ENCODE measurements at places on chromosomes 3 and 15.

DNA sequence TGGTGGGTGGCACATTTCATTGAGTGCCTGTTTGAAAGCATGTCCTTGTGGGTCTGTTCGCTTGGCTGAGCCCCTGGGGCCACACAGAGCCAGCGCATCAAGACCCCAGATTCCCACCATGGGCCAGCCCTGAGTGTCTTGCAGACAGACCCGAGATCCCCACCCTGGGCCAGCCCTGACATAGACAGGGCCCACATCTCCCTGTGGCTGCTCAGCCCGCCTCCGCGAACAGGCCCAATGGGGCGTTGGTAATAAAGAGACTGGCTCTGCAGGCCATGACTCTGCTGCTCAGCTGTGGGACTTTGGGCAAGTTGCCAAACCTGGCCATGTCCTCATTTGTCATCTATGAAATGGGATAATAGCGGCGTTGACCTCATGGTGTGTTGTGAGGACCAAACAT, 22.6 kb downstream of the FAH start:
- no peak for DNase-seq

- DNase-seq = no peak
These were observed 42.7 kb downstream of the DUT start for GRCh38 chr15:48373821-48374451.

DNA sequence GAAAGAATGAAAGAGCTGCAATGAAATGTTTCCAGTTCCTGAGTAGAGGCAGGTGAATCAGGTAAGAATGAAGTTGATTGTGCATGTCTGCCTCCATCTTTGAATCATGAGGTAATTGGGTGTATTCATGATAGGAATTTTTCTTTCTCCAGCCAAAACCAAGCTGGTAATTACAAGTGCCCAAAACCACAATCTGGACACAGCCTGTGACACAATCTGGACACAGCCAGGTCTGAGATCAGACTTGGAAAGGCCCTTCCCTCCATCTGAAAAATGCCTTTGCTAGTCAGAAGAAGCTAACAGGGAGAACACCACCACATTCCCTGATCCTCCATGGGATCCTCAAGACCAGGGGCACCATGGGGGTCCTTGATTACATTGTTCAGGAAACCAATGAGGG, 338.5 kb upstream of the THBS1 start:
- no peak for DNase-seq

DNA sequence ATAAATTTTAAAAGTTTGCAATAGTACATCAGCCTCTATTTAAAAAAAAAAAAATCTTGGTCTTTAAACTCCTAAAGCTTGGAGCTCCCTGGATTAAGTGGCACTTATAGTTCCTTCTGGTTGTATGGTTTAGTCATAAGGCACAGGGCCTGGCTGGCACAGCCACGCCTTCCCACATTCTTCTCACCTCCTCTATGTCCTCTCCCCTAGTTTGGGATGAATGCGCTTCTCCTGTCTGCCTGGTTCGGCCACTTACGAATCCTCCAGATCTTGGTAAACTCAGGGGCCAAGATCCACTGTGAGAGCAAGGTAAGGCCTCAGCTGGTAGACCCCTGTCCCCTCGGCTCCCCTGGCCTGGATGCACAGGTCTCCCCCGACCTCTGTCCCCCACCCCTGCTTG, 10.0 kb downstream of the ANKDD1A start:
- DNase-seq = no peak

- DNase-seq = no peak
These were observed 349.4 kb upstream of the DCBLD2 start for GRCh38 chr3:99250821-99251355.

GRCh38 chr15:90644952-90645725, 72.0 kb upstream of the BLM start:
- DNase-seq = no peak

- no peak for DNase-seq
These were observed 637.1 kb downstream of the MAGI1 start for GRCh38 chr3:65401359-65402305.

GRCh38 chr3:180119567-180119966, 82.8 kb upstream of the PEX5L start:
- DNase-seq = no peak

GRCh38 chr3:8962226-8962861, 928 bp downstream of the RAD18 start:
- DNase-seq = no peak

GRCh38 chr3:119098619-119099222, 47.2 kb upstream of the TEX55 start:
- DNase-seq = no peak

DNA sequence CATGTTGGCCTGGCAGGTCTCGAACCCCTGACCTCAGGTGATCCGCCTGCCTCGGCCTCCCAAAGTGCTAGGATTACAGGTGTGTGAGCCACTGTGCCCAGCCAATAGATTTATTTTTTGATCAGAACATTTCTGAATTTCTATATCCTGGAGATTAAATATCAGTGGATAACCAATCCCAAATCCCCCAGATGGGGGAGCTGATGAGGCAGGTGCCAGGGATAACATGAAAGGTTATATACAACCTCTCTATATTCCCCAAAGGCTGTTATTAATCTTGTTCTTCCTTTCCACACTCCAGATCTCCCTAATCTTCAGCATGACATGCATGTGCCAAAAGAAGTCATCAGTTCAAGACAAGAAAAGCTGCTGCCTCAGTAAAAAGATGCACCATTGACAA, 112.3 kb downstream of the WDR76 start:
- no peak for DNase-seq

GRCh38 chr15:31234815-31235214, 91.8 kb upstream of the KLF13 start:
- DNase-seq = no peak

All from NCI-H1048 (cell line).